Effector memory CD4-positive, alpha-beta T cell (primary cell): ENCODE measurements at places on chromosomes 5 and 9.

DNA sequence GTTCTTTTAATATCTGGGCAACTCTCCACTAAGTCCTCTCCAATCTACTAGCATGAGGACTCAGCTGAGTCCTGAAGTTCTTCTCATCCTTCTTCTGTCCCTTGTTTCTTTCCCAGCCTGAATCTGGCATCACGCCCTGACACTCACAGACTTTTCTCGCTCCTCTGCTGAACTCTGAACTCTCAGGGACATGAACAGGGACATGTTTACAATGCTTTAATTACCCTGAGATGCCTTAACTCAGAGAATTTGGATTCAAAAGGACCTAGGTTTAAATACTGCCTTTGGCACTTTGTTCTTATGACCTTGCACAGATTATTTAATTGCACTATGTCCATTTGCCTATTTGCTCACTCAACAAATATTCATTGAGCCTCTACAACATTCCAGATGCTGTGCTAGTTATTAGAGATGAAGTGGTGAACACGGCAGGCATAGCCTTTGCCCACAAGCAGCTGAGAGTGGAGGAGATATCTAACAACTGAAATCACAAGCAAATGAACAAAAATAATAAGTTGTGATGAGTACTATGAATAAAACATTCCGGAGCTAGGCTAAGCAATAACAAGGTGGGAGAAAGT is 106.0 kb downstream of the ADRB2 start:
- no peak overlapping the region for H3K4me3 ChIP-seq
- H3K4me1 ChIP-seq = no peaks in the 10 kb centered on the region
- no peak overlapping the region for H3K27ac ChIP-seq
- H3K27me3 ChIP-seq = no peaks in the 10 kb centered on the region
- DNase-seq = no peak
- no peaks in the 10 kb centered on the region for H3K36me3 ChIP-seq

- no peak overlapping the region for H3K27ac ChIP-seq
- no peaks in the 10 kb centered on the region for H3K27me3 ChIP-seq
- no peak overlapping the region for H3K4me3 ChIP-seq
- no peaks in the 10 kb centered on the region for H3K36me3 ChIP-seq
- H3K4me1 ChIP-seq = no peaks in the 10 kb centered on the region
- DNase-seq = no peak
These were observed 208.4 kb upstream of the PPP1R2B start for GRCh38 chr5:156641686-156642085.

DNA sequence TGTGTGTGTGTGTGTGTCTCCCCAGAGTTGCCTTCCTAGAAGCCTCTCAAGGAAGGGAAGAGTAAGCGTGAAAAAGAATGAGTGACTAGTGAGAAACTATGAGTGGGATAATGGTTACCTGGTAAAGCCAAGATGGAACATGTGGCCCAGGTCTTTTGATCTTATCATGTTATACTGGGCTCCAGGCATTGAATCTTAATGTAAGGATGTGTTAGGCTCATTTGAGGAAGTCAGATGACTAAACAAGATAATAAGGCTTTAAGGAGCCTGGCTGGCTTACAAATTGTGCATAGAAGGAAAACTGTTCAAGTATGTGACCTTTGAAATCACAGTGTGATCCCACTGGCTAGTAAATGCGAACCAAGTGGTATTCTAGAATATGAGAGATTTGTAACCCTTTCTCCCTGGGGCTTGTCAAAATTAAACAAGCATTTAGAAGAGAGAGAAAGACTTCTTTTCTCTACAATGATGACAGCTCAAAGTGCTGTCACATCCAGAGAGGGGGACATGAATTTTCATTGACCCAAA is 29.9 kb upstream of the HMHB1 start:
- H3K36me3 ChIP-seq = no peaks in the 10 kb centered on the region
- no peaks in the 10 kb centered on the region for H3K4me1 ChIP-seq
- H3K27me3 ChIP-seq = no peaks in the 10 kb centered on the region

DNA sequence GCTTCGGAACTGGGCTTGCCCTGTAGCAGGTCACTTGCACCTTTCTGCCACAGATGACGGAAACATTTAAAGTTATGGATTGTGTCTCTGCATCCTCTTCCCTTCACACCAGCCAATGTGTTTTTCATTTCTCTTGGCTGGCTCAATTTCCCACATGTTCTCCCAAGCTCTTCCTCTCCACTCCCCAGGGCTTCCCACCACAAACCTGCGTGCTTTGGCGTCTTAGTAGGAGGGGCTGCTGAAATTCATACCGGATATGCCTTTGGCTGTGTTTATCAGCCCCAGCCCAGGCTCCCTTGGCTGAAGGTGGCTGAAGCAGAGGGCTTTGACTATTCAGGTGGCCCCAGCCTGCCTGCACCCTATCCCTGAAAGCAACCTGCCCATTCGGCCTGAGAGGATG is 32.1 kb downstream of the ADRB2 start:
- no peaks in the 10 kb centered on the region for H3K27me3 ChIP-seq
- peaks cover 9% of the 10 kb centered on the region for H3K4me1 ChIP-seq
- DNase-seq = no peak
- H3K36me3 ChIP-seq = no peaks in the 10 kb centered on the region
- no peak overlapping the region for H3K4me3 ChIP-seq
- no peak overlapping the region for H3K27ac ChIP-seq

GRCh38 chr5:161001604-161002003 is 149.6 kb upstream of the ATP10B start:
- H3K4me3 ChIP-seq = no peak overlapping the region
- H3K36me3 ChIP-seq = no peaks in the 10 kb centered on the region
- H3K27me3 ChIP-seq = no peaks in the 10 kb centered on the region
- no peaks in the 10 kb centered on the region for H3K4me1 ChIP-seq
- no peak for DNase-seq
- H3K27ac ChIP-seq = no peak overlapping the region

DNA sequence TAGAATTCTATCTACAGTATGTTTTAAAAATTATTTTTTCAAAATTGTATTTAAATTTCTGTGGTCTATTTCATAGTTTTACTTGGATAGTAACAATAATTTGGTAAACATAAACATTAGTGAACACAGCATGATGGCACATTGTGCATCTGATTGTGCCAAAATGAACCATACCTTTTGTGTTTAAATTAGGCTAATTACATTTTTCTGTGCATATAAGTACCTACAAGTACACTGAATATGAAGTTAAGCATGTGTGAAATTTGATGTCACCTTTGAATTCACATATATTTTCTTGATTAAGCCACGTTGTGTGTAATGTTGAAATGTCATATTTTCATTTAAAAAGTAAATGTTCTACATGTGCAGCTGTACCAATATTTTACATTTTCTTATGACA is 13.4 kb downstream of the PBX3 start:
- H3K4me1 ChIP-seq = no peaks in the 10 kb centered on the region
- H3K4me3 ChIP-seq = no peak overlapping the region
- H3K27ac ChIP-seq = no peak overlapping the region
- H3K36me3 ChIP-seq = no peaks in the 10 kb centered on the region
- H3K27me3 ChIP-seq = no peaks in the 10 kb centered on the region
- DNase-seq = no peak

- DNase-seq = no peak
- no peak overlapping the region for H3K27ac ChIP-seq
- no peaks in the 10 kb centered on the region for H3K36me3 ChIP-seq
- H3K4me3 ChIP-seq = no peak overlapping the region
These were observed 2.0 kb downstream of the NMUR2 start for GRCh38 chr5:152403046-152403445.

GRCh38 chr9:104087894-104088293 is 6.2 kb upstream of the SMC2 start:
- H3K4me3 ChIP-seq = no peak overlapping the region
- no peak for DNase-seq
- H3K4me1 ChIP-seq = peaks cover 3% of the 10 kb centered on the region

GRCh38 chr5:173435447-173435846 is 107.2 kb upstream of the STC2 start:
- H3K27ac ChIP-seq = no peak overlapping the region
- no peak for DNase-seq
- H3K4me3 ChIP-seq = no peak overlapping the region
- no peaks in the 10 kb centered on the region for H3K36me3 ChIP-seq
- no peaks in the 10 kb centered on the region for H3K4me1 ChIP-seq

- H3K4me1 ChIP-seq = peaks cover 48% of the 10 kb centered on the region
- peak overlapping the region; percentile 8 for H3K27ac ChIP-seq
- DNase-seq = no peak
- H3K27me3 ChIP-seq = no peaks in the 10 kb centered on the region
- peaks cover 30% of the 10 kb centered on the region for H3K36me3 ChIP-seq
These were observed 19.1 kb downstream of the TNFSF8 start for GRCh38 chr9:114911167-114911821.

DNA sequence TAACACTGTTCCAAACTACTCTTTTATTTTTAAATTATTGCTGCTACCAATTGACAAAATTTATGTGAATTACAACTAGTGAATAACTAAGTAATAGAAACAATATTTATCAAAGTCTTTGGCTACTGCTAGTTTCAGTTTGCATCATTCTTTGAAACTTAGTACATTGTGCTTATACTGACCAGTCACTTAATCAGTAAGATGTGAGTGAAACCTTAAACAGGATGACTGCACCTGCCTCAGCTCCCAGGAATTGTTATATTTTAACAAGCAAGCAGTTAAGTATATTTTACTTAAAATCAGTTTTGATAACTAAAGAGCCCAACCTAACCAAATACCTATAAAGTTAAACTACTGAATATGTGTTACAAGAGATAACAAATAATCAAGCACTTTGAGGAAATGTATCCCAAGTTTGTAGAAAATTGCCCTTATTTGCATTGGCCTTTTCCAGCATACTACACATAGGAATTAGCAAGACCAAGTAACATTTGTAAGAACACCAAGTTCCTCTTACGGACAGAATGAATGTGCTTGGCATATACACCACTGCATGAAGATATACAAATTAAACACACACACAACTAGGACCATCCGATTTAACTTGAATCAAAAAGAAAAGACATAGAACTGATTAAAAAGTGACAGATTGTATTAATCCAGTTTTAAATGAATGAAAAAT is 545.5 kb upstream of the DAB2 start:
- H3K36me3 ChIP-seq = no peaks in the 10 kb centered on the region
- no peaks in the 10 kb centered on the region for H3K4me1 ChIP-seq
- no peak overlapping the region for H3K4me3 ChIP-seq
- no peak overlapping the region for H3K27ac ChIP-seq
- H3K27me3 ChIP-seq = no peaks in the 10 kb centered on the region
- no peak for DNase-seq

DNA sequence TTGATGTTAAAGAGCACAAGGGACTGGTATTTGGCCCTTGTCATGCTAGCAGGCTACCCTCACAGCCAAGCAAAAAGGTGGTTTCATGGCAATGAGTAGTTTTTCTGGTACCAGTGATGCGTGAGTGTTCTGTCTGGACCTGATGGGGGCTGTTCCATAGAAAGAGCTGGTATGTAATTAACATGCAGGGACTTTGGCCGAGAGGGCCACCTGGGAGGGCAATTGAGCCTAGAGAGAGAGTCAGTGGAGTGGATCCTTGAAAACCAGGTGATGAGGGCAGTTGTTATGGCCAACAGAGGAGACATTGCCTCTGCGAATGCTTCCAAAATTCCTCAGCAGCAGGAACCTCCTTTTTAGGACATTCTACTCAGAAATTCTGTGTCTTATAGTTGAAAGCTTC is 383.3 kb downstream of the PSAT1 start:
- H3K36me3 ChIP-seq = no peaks in the 10 kb centered on the region
- H3K4me1 ChIP-seq = no peaks in the 10 kb centered on the region
- H3K27ac ChIP-seq = no peak overlapping the region
- H3K27me3 ChIP-seq = no peaks in the 10 kb centered on the region

GRCh38 chr9:86599561-86599960 is 245.4 kb upstream of the TUT7 start:
- no peak for DNase-seq
- H3K27ac ChIP-seq = no peak overlapping the region

DNA sequence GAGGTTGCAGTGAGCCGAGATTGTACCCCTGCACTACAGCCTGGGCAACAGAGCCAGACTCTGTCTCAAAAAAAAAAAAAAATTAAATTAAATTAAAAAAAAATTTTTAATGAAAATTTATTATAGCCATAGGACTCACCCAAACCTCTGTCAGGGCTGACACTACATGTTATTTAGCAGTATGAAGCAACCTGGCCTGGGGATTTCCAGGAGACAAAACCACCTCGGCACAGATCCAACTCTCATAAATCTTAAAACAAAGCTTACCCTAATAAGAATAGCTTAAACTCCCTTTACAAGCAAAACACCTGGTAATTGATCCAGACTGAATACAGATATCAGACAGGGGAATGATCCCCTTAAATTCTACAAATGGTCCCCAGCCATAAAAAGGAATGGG is 38.4 kb downstream of the PPP1R2B start:
- no peaks in the 10 kb centered on the region for H3K27me3 ChIP-seq
- no peaks in the 10 kb centered on the region for H3K36me3 ChIP-seq
- DNase-seq = no peak

DNA sequence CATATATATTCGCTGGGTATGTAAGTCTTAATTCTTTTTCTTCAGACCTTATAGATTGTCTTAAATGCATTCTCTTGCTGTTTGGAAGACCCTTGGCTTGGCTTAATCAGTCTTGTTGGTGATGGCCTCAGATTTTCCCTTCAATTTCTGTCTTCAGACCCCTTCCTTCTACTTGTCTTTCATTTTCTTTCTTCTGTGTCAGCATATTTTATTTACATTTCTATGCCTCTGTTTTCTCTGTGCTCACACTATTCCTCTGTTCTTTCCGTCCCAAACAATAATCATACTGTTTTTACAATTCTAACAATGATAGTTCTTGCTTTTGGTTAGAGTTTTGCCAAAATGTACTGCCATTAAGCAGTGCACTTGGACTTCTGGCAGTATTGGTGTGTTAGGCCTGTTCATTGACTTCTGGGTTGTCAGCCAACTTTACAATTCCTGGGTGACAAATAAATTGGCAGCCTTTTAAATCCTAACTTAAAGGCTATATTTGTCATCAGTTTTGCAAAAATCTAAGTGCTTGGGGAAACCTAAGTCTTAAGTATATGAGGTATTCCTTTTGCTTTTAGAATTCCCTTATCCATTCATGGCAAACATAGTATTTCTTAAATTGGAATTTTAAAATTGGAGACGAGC is 8.0 kb downstream of the SRFBP1 start:
- H3K4me1 ChIP-seq = no peaks in the 10 kb centered on the region
- H3K36me3 ChIP-seq = no peaks in the 10 kb centered on the region
- no peak for DNase-seq

GRCh38 chr5:85500869-85501268 is 1116.2 kb upstream of the EDIL3 start:
- H3K36me3 ChIP-seq = no peaks in the 10 kb centered on the region
- no peak overlapping the region for H3K27ac ChIP-seq
- H3K4me1 ChIP-seq = no peaks in the 10 kb centered on the region
- H3K4me3 ChIP-seq = no peak overlapping the region

- H3K4me3 ChIP-seq = no peak overlapping the region
- no peaks in the 10 kb centered on the region for H3K27me3 ChIP-seq
- no peak overlapping the region for H3K27ac ChIP-seq
- H3K36me3 ChIP-seq = no peaks in the 10 kb centered on the region
These were observed 3.4 kb upstream of the ESM1 start for GRCh38 chr5:54988817-54989216.

DNA sequence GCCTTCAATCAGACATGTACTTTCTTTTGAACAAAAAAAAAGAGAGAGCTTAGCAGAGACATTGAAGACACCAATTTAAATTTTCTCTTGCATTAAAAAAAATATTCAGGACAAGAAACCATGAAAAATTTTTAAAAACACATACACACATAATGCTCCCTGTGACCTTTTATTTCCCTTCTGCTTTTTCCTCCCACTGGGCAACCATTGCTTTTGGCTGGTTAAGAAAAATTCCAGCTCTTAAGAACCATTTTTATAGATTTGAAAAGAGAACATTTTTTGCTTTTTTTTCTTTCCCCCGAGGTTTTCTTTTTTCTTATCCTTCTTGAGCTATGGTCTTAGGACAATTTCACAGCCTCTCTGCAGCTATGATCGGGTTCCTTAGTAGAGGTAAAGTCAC is 6.1 kb upstream of the HMHB1 start:
- H3K27me3 ChIP-seq = no peaks in the 10 kb centered on the region
- H3K4me1 ChIP-seq = no peaks in the 10 kb centered on the region
